ENCODE measurements at places on chromosomes 13 and 19. TPM values are rescaled to one million over a fixed set of nuclear protein-coding genes. Genes with fewer than 3 reads are reported as not detected.

DNA sequence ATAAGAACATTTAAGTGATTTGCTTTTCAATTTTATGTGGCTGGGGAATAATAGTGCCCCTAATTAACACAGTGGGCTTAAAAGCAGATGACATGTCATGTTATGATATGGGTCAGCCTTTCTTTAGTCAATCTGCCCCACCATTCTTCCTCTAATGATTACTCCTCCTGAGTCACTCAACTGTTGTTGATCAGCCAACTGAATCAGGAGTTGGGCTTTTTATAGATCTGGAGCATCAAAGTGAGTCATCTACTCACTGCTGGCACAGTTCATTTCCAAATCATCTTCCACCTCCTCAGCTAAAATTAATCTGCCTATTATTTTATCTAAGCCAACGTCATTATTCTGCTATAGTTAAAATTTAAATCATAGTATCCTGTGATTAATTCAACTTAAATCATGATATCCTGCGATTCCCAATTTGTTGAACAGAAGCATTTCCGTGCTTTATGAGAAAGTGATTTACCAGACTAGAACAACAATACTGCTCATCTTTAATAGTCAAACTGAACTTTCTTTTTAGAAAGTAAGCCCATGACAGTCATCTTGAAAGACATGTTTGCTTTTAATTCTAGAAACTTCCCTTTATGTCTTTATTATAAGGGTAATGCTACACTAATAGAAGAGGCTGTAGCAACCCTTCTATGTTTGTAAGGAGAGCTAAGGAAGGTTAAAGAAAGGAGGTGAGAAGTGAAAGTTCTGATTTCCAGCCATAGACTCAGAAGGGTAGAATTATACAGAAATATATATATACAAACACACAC lies 551.4 kb downstream of the TBC1D4 start:
- DNase-seq, result peak; percentile 71

- no peak for DNase-seq
These were observed 24.2 kb downstream of the ACTN4 start for GRCh38 chr19:38671654-38672053.

GRCh38 chr19:30160426-30160825 lies 211.8 kb upstream of the ZNF536 start:
- DNase-seq, result no peak

DNA sequence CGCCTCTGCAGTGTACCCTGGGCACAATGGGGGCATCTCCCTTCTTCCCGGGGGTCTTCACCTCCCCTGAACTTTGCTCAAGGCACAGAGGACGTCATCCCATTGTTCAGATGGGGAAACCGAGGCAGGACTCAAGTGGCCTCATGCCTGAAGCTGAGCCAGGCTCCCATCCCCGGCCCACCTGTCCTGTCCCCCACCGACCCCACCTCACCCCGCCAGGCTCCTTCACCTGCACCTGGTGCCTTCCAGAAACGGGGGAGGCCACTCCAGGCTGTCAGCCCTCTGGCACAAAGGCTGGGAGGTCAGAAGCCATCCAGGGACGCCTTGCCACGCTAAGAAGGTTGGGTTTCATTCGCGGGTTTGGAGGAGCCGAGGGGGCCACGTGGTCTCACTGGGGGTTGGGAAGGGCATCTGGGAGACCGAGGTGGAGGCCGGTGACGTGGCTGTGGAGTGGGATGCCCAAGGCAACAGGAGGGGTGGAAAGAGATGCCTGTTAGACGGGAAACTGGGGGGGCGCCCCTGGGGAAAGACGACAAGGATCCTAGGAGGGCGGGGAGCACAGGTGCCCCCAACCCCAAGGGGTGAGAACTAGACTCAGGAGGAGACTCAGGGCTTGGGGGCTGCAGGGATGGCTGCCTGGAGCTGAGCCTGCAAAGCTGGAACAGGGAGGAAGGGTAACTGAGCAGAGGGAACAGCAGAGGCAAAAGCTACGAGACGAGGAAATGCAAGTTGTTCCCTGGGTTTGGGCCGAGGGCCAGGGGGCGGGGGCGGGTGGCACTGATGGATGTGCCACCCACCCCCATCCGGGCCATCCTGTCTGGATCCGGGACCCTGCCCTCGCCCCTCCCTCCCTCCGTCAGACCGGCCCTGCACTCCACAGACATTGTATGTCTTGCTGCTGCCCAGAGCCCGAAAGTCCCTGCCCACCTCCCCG lies 6.0 kb upstream of the TCF3 start:
- DNase-seq, result no peak

DNA sequence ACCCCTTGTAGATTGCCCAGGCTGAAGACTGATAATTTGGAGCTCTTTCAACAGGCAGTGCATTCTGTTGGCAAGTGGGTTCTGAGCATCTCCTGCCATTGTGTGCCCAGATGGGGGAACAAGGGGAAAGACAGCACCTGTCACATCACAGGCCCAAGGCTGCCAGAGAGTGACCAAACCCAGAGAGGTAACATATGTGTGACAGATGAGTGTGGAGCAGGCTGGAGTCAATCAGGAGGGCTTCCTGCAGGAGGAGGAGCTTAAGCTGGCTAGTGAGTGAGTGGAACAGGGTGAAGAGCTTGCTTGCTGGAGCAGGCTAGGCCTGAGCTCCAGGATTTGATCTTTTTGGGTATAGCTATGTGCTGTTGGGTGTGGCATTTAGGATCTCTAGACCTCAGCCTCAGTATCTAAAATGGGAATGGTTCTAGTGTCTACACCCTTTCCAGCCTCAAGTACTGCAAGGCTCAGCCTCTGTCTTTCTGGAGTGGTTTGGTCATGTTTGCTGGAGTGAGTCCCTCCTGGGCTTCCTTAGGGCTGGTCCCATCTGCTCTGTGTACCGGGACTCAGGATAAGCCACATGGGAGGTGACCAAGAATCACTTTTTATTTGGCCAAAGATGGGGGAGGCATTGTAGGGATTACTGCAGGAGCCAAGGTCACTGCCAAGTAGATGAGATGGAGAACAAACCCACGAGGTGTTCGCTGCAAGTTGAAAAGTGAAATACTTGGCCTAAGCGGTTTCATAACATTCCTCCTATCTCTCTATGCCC lies 152.4 kb upstream of the TSHZ3 start:
- DNase-seq, result no peak

GRCh38 chr13:107291875-107292274 lies 723.9 kb upstream of the ARGLU1 start:
- DNase-seq, result no peak

GRCh38 chr13:39578821-39579291 lies 24.1 kb downstream of the LHFPL6 start:
- DNase-seq, result no peak

GRCh38 chr13:74210693-74211393 lies 76.6 kb upstream of the KLF12 start:
- DNase-seq, result peak; percentile 95

GRCh38 chr19:55390461-55390880 lies 4.7 kb downstream of the RPL28 start:
- DNase-seq, result no peak

GRCh38 chr19:48645620-48646000 lies 377 bp downstream of the CA11 start:
- DNase-seq, result no peak

DNA sequence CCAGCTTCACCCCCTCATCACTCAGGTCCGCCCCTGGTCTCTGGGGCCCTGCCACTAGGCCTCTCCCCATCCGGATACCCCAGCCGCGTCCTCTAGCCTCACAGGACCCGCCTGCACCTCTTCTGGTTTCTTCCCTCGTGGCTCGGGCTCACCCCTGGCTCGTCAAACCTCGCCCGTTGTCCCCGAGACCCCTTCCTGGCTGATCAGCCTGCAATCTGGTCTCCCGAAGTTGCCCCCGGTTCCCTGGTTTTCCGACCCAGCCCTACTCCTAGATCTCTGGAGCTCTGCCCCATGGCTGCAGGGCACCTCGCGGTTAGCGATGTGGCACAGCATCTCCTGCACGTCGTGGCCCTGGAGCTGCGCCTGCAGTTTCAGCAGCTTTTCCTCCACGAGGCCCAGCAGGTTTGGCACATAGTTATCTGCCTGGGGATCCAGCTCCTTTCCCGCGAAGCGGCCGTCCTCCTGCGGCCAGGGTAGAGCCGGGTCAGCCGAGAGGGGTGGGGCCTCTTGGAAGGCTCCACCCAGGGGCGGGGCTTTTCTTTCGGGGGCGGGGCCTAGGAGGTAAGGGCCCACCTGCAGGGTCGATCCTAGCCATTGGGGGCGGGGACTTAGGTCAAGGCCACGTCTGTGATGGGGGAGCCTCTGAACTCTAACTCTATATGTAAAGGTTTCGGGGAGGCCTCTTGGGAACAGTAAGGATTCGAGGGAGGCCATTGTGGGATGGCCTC lies 2.4 kb upstream of the RGL3 start:
- no peak for DNase-seq

GRCh38 chr13:74061926-74062595 lies 72.1 kb downstream of the KLF12 start:
- DNase-seq, result no peak

- DNase-seq, result no peak
These were observed 21.8 kb upstream of the OR10H1 start for GRCh38 chr19:15837221-15837731.

DNA sequence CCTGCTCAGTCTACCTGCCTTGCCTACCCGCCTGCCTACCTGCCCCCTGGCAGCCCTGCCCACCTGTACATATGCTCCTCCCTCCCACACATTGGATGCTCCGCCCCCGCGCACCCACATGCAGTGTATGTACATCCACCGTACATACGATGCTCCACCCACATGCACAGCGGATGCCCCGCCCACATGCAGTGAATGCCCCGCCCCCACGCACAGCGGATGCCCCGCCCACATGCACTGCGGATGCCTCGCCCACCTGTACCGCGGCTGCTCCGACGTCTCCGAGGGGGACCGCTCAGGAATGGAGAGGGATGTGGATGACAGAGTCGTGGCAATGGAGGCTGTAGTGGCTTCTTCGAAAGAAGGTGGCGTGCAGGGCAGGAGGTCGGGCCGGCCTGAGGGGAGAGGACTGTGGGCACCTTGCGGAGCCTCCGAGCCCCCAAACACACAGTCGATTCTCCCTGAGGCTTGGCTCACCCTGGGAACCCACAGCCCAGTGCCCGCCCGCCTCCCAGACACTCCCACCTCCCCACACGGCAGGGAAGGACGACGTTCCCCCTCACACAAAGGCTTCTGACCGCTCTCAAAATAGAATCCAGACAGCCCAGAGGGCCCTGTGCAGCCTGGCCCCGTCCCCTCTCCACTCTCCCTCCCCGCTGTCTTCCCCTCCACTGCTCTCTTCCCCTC lies 16.5 kb upstream of the CACTIN start:
- DNase-seq, result no peak

- DNase-seq, result no peak
These were observed 25.1 kb downstream of the RFX1 start for GRCh38 chr19:13981021-13981420.

- DNase-seq, result no peak
These were observed 3.0 kb downstream of the LATS2 start for GRCh38 chr13:21058361-21058760.

- DNase-seq, result no peak
These were observed 457.3 kb upstream of the MIR17HG start for GRCh38 chr13:90889906-90890834.

DNA sequence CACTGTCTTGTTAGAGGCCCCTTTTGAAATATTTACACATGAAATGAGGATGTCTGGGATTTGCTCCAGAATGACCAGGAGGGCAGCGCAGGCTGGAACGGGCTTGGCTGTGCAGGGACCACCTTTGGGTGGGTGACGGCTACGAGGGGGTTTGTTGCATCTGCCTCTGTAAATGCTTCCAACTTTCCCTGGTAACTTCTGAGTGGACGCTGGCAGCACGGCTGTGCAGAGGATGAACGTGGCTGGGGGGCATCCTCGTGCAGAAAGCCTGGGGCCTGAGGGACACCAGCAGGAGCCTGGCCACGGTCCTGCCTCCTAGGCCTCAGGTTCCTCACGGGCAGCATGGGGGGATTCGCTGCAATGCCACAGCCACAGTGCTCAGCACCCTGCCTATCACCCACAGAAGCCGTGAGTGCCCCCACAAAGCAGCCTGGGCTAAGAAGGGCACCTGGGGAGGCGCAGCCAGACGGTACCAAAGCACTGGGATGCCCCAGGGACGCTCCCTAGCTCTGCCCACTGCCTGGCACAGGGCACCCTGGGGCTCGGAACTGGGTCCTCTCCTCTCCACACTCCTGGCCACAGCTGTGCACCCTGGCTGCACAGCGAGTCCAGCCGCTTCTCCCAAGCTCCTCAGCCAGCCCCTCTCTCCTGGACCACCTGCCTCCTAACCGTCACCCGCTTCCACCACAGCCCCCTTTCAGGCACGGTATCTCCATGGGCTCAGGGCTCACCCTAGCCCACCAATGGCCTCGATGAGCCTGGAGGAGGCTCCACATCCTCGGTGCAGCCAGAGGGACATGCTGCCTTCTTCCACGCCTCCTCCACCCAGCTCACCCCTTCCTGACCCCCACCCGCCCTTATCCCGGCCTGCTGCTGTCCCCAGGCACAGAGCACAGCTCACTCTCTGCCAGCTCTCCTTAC lies 44.5 kb downstream of the MLLT1 start:
- DNase-seq, result no peak

- no peak for DNase-seq
These were observed 45.3 kb downstream of the RGCC start for GRCh38 chr13:41502673-41503072.

DNA sequence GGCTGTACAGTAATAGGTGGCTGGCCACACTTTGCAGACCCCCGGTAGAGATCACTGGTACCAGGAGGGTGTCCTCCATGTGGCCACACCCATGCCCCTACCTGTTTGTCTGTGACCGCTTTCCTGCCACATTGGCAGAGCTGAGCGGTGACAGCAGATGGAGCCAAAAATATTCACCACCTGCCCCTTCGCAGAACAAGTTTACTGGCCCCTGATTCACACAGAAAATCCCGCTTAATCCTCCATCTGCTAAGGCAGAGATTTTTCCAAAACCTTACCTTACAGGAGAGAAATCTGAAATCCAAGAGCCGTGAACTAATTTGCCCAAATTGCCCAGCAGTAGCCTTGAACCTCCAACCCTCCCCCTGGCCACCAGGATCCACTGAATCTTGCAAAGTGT lies 52.1 kb downstream of the MYO9B start:
- no peak for DNase-seq

DNA sequence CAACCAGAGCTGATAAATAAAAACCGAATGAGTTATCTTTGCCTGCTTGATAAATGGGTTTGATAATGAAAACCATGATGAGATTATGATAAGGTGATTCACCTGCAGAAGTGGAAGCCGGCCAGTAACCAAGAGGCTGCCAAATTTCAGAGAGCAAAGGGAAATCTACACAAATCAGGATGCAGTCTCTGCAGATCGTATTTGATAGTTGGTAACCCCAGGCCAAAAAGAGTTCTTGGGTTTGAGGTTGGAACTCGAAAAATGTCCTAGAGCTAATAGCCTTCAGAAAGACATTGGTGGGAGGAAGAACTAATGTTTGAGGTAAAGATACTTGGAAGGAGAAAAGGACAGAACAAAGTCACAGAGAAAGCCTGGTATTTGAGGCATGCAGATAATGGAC lies 9.6 kb upstream of the LATS2 start:
- DNase-seq, result peak; percentile 44

- DNase-seq, result no peak
These were observed 412.5 kb downstream of the OXGR1 start for GRCh38 chr13:96581741-96582140.

GRCh38 chr13:29621051-29621800 lies 25.7 kb upstream of the SLC7A1 start:
- peak; percentile 73 for DNase-seq

FCGBP gene
- 0.39 TPM for total RNA-seq

AMER2 gene
- total RNA-seq, result not detected

CFAP97D2 gene
- not detected for total RNA-seq

TNFSF13B gene
- total RNA-seq, result 0.30 TPM

CASP14 gene
- not detected for total RNA-seq

PSPN gene
- 1.1 TPM for total RNA-seq

ZNF865 gene
- 13.2 TPM for total RNA-seq

CCL25 gene
- total RNA-seq, result not detected
